ENCODE measurements at places on chromosomes 7 and 10.

DNA sequence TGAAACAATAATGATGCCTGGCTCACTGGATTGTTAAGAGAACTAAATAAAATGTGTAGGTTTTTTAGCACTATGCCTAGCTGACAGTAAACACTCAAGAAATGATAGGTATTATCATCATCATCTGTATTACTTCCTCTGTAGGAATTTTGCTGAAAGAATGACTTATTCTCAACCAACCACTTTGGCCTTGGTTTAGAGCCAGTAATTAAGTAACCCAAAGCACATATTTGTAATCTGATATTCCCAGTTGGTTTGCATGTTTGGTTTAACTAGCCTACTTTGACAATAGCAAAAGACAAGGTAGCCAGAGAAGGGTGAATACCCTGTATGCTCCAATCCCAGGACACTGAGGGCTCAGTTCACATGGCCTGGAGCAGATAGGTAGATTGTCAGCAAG lies 34.4 kb downstream of the BCAP29 start:
- DNase-seq = peak; percentile 67

- no peak for DNase-seq
Measured at GRCh38 chr7:100968031-100968430, 1.3 kb upstream of the MUC12 start.

DNA sequence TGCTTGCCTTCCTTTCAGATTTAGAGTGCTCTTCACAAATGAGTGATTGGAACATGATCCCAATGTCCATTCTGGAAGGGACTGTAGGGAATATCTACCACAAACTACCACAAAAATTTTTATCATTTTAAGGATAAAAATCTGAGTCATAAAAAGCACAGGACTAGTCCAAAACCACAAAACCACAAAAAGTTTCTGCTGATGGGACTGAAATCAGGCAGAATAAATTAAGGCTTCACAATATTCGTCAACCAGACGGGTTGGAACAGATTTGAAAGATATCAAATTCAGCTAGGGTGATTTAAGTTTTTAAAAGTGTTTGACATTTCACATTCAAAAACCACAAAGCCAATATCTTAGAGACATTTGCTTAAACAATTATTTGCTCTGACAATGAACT lies 100.1 kb upstream of the PTN start:
- DNase-seq = peak; percentile 85

GRCh38 chr10:24826009-24826408 lies 102.3 kb upstream of the ARHGAP21 start:
- peak; percentile 67 for DNase-seq

DNA sequence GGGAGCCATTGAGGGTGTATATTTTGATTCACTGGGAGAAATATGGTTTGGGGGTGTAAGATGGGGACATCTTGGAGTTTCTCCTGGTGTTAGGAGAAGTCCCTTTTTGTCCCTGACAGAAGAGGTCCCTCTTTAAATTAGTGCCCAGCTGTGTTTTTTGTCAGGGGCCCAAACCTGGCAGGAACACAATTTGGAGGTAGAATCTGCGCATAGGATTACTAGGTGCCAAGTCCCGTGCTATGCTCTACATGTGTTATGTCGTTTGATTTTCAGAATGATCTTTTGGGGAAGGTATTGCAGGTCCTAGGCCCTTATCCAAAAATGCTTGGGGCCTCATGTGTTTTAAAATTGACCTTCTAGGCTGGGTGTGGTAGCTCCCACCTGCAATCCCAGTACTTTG lies 36.8 kb upstream of the HABP2 start:
- DNase-seq = no peak

- no peak for DNase-seq
Measured at GRCh38 chr7:120966961-120967360, 16.4 kb downstream of the ING3 start.

GRCh38 chr10:22816298-22816653 lies 101.9 kb upstream of the PIP4K2A start:
- DNase-seq = peak; percentile 92

GRCh38 chr7:142414915-142415314 lies 157.1 kb upstream of the PRSS58 start:
- no peak for DNase-seq

- no peak for DNase-seq
Measured at GRCh38 chr10:71059054-71059818, 153.1 kb upstream of the UNC5B start.

DNA sequence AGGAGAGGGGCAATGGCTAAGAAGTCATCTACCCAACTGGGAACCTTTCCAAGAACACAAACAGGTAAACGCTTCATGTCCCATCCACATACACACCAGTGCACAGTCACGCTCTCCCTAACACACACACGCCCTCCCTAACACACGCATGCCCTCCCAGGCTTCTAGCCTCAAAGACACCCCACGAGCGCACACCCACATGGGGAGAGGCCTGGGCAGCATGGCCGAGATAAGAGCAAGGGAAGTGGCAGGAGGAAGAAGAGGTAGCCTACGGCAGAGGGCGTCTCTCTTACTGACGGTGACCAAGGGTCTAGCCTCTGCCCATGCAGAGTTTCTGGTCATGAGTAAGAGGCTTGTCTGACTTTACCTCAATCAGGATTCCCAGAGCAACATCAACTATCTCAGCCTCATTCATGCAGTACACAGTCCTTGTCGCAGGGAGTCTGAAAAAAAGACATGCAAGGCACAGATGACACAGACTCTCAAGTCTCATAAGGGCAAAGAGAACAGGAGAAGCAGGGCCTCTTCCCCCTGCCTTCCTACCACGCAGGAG lies 3.1 kb downstream of the CYREN start:
- DNase-seq = no peak

DNA sequence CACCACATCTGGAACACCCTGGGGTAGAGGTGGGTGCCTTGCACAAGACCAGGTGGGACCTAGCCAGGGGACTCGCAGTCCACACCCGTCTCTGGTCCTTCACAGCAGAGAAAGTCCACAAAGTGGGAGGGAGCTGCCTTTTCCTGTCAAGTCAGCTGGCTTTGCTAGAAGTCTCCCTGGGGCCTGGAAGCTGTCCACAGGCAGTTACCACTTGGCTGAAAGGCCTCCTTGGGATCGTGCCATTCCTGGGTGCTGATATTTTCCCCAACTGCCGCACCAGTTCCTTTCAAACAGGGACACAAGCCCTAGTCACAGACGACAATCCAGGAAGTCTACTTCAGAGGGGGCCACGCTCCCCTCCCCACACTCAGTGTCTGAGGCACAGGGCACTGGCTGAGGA lies 75.4 kb downstream of the AFAP1L2 start:
- no peak for DNase-seq

DNA sequence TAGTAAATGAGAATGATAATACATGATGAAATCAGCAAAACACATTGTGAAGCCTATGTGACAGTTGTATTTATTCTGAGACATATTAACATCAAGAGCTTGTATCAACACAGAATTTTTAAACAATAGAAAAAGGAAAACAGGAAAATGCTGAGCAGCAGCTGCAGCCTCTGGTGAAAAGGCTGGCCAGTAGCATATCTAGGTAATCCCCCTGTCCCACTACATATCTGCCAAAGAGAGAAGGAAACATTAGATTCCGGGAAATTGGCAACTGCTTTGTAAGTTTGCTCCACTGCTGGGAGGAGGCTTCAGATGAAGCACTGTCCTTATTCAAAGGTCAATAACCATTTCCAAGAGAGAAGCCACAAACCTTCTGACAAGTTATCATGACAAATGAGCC lies 89.4 kb downstream of the RALA start:
- no peak for DNase-seq

DNA sequence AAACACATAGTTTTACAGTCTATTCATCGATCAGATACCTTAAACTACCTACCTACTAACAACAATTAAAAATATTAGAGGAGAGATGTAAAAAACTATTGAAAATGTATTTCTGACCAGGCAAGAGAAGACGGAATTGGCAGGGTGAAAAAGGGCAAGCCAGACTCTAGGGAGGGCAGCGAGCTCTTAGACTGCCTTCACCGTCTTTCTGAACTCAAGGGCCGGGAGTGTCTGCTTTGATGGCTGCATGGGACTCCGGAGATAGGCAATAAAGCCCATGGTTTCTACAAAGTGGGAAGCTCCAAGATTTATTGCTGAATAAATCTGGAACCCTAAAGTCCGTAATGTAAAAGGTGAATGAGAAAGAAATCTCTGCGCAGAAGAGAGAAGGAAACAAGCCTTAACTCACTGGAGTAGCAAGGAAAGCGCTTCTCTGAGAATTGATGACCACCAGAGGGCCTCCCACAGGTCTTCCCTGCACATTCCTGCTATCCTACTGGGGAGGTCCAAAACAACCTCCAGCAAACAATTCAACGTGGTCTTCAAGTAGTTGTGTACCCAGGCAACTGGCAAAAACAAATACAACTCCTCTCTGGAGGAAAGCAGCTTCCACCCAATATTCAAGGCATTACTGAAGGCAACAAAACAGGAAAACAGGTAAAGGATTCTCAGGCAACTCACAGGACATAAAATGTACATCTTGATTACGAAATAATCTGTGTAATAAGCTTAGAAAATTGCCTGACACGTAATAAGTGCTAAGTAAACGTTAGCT lies 181.3 kb downstream of the SDK1 start:
- peak; percentile 59 for DNase-seq

DNA sequence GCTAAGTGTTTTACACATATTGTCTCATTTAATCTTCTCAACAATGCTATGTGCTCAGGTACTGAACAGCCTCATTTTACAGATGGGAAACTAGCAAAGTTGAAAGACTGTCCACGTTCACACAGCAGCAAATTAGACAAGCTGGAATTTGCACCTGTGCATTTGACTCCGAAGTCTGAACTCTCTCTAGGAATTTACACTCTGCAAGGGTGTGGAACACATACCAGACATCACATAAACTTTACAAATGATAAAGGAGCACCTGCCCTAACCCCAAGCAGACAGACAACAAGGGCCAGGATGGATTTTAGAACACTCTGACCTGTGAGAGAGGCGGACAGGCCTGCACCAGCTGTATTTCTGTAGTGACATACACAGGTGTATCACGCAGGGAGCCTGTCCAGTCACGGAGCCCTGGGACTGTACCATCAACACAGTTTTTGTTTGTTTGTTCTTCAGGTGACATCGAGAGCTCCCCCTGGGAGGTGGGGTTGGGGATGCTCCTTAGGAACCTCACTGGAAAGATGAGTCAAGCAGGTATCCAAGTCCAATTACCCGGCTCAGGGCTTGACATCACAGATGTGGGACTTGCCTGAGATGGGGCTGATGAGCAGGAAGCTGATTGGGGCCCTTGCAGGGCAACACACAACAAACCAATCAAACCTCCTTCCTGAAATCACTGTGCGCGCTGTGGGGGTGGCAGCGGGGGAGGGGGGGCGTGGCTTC lies 31.0 kb downstream of the MKI67 start:
- DNase-seq = no peak

- DNase-seq = peak; percentile 73
Measured at GRCh38 chr10:43671659-43672531, 23.2 kb upstream of the ZNF32 start.

GRCh38 chr7:1800902-1801301 lies 130.8 kb downstream of the ELFN1 start:
- DNase-seq = peak; percentile 56

DNA sequence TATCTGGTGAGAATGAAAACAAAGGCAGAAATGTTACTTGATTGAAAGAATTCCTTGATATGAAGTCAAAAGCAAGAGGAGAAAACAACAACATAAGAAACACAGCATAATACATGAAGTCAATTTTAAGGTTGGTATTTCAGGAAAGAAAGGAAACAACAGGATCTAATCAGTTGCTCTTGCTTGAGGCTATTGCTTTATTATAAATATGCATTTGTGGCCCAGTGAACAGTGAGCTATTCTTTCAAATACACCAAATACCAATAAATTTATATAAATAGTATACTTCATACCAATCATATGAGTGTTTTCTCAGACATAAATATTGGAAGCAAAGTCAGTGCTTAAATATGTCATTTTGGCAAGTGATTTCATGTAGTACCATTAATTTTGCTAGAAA lies 806.6 kb downstream of the NXPH1 start:
- DNase-seq = peak; percentile 0

DNA sequence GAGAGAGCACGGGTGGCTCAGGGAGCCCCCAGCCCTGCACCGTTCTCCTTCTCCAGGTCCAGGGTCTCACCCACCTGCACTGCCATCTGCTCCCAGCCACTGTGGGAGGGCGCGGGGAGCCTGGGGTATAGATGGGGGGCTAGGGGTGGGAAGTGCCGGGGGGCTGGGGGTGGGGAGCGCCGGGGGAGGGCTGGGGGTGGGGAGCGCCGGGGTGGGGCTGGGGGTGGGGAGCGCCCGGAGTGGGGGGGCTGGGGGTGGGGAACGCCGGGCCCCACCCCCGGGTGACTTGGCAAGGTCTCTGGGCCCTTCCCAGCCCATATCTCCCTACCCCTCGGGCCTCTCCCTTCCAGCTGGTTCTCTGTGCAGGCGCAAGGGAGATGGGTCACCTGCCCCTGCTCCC lies at the start of gene GRIFIN:
GRIFIN (minus strand) TSS at position 101 of the 400 bp plus-strand sequence; CDS start at position 86, 15 bp downstream.
- DNase-seq = no peak

- peak; percentile 78 for DNase-seq
Measured at GRCh38 chr10:5538446-5538845, 13.7 kb downstream of the CALML3 start.

Data from fibroblast of lung (primary cell).